Hypothalamus (tissue), 51 donors: ENCODE measurements at places on chromosomes 16 and 17.

GRCh38 chr17:73660366-73660765 lies 16.1 kb upstream of the SDK2 start:
- DNase-seq, result no peak

DNA sequence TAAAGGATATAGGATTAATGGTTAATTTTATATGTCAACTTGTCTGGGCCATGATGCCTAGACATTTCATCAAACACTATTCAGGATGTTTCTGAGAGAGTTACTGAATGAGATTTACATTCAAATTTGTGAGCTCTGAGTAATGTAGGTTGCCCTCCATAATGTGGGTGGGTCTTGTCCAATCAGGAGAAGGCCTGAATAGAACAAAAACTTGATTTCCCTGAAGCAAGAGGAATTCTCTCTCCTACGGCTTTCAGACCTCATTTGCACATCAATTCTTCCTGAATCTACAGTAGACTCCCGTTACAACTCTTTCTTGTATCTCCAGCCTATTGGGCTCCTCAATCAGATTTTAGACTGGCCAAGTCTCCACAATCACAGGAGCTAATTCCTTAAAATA lies 377.9 kb upstream of the PMFBP1 start:
- DNase-seq, result no peak

- DNase-seq, result no peak
Observed at GRCh38 chr16:4426021-4426684, 485 bp downstream of the DNAJA3 start.

DNA sequence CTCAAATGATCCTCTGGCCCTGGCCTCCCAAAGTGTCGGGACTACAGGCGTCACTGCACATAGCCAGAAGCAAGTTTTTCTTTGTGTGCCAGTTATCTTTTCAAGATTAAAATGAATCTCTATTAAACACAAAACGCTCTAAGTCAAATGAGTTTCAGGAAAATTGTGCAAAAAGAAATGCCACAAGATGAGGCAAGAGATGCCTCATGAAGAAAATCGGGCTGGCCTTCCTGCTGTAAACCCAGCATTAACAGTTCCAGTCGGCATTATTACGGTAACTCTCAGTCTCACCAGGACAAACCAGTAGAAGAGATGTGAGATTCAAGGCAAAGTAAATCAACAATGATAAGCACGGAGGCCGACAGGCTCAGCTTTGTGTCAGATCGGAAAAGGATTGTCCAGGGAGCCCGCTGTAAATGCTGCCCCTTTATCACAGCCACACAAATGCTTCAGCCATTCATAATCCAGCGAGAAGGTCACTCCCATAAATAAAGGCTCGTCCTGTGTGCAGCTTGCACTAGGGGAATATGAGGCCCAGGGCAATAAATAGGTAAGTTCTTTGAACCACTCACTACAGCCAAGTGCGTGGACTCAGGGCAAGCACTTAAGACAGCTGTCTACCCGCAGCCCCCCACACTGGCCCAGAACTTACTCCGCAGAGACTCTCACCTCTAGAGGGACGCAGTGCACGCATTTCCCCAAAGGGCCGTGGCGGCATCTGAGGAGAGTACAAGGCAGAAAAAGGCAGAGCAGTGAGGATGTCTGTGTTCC lies 27.2 kb downstream of the NPLOC4 start:
- DNase-seq, result no peak

DNA sequence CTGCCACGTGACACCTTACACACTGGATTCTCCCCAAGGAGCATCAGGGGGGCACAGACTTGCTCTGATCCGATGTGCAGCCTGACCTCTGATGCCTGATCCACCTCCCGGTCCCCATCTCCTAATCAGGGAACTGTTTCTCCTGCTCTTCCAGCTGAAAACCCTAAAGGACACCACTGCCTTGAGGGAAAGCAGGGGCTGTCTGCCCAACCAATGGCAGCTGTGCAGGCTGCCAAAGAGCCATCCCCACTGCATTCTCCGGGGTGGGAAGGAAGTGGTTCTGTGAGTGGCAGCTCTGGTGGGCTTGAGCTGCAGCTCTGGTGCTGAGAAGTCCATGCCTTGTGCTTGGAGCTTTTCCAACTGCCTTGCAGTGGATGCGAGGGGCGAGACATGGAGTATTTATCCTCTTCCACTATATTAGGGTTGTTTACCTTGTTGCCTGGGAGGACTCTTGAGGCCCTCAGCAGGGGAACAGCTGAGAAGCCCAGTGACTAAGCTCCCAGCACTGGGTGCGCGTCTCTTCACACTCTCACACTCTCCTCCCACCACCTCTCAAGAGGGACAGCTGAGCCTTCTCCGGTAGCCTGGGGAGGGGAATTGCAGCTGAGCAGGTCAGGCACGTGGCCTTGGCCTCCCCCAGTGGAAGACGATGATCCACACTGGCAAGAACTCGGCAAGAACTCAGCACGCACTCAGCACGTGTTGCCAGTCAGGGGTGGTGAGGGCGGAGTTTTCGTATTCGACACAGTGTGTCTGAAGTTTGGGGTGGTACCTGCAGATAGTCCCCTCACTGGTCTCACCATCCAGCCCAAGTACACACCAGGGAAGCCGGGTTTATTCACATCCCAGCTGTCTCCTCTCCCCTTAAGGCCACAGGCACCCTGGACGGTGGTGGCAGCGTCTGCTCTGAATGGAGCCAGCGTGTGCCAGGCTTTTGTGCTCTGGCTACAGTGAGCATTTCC lies 21.1 kb upstream of the SPATA32 start:
- no peak for DNase-seq

GRCh38 chr17:36000732-36001109 lies 632 bp downstream of the CCL15 start:
- no peak for DNase-seq

- DNase-seq, result peak; percentile 63
Observed at GRCh38 chr17:8162997-8163977, 539 bp upstream of the VAMP2 start.

DNA sequence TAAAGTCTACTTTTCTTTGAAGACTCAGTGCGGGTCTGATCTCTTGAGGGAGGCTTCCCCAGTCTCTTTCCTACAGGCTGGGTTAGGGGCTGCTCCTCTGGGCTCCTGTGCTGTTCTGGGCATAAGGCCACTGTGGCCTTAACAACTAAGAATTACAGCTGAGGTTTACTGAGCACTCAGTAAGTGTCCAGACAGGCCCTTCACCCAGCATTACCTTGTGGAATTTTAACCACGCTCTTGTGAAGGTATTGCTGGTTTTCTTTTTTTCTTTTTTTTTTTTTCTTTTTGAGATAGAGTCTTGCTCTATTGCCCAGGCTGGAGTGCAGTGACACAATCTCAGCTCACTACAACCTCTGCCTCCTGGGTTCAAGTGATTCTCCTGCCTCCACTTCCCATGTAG lies 3.6 kb upstream of the CA4 start:
- DNase-seq, result no peak

- no peak for DNase-seq
Observed at GRCh38 chr17:81188491-81188840, 22.4 kb upstream of the AATK start.

- DNase-seq, result peak; percentile 91
Observed at GRCh38 chr16:25257470-25257955, at the start of gene ZKSCAN2. Gene ZKSCAN2 (minus strand): TSS chr16:25257845. CDS start chr16:25257127, 718 bp downstream.

DNA sequence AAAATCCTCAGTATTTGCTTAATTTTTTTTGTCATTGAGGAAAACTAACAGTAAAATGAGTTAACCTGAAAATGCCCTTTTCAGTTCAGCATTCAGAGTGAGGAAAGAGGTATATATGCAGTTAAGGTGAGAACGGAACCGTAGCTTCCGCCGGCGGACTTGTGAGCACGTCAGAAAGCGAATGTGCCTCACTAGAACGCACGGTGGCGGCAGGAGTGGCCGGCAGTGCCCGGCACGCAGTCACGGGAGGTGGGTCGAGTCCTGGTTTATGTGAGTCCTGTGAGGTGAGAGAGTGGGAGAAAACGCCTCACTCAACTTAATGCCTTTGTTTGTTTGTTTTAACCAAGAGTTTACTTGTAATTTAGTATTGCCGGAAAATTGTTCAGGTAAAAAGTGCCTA lies 6.1 kb downstream of the SEC14L1 start:
- DNase-seq, result no peak

GRCh38 chr17:19744492-19744891 lies 3.6 kb downstream of the ALDH3A1 start:
- no peak for DNase-seq

GRCh38 chr16:61969077-61969382 lies 67.2 kb downstream of the CDH8 start:
- DNase-seq, result no peak

- DNase-seq, result no peak
Observed at GRCh38 chr16:62462971-62463370, 426.7 kb upstream of the CDH8 start.

DNA sequence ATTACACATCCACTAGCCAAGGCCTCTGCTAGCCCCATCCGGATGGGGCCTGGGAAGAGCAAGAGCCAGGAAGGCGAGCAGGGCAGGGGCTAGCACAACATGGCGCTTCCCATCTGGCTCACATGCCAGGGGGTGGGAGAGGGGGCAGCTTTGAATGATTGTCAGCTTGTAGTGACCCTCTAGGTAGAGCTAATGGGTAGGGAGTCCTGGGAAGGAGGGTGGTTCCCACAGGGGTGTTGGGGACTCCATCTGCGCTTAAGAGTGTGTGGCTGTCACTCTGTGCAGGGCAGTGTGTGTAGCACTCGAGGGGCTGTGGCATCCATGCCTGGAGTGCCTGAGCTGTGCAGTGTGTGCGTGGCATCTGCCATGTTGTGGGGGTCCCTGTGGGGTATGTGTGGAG lies 24.5 kb downstream of the ARHGAP23 start:
- DNase-seq, result no peak

DNA sequence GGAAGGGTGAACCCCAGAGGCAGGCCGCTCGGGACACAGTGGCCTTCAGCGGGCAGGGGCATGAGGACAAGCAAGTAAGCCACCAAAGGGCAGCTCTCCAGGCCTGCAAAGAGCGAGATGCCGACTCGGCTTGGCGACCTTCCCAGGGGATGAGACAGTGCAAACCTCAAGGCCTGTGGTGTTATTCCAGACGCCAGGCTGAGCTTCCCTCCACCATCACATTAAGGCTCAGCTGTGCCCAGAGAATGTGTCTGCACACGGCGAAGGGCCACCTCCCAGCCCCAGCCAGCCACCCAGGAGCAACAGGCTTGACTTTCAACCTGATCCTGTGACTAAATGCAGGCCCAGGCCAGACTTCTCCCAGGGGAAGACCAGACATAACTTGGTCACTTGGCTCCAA lies 251.4 kb downstream of the SOX9 start:
- no peak for DNase-seq

- no peak for DNase-seq
Observed at GRCh38 chr16:66399930-66400329, 27.2 kb upstream of the BEAN1 start.

GRCh38 chr17:6489016-6489550 lies 44.8 kb downstream of the PIMREG start:
- DNase-seq, result no peak

DNA sequence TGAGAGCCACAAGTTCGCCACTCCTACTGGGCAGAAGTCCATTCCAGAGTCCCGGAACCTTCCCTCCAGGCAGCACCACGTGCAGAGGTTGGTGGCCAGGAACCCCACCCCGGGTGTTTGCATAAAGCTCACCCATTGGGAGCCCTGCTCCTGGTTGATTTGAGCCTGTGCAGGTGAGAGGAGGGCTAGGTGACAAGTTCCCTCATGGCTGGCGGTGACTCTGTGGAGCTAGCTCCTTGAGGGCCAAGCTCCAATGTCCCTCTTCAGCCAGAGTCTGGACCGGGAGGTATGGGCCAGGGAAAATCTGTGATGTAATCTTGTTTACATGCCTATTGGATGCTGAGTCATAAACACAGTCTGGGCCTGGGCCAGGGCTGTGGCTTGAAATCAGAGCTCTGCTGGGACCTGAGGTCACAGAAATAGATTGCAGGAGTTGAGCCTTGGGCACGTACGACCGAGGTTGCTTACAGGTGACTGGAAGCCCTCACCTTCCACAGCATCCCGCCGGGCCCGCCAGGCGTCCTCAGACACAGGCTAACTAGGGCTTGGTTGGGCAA lies 118.9 kb downstream of the AATF start:
- no peak for DNase-seq

DNA sequence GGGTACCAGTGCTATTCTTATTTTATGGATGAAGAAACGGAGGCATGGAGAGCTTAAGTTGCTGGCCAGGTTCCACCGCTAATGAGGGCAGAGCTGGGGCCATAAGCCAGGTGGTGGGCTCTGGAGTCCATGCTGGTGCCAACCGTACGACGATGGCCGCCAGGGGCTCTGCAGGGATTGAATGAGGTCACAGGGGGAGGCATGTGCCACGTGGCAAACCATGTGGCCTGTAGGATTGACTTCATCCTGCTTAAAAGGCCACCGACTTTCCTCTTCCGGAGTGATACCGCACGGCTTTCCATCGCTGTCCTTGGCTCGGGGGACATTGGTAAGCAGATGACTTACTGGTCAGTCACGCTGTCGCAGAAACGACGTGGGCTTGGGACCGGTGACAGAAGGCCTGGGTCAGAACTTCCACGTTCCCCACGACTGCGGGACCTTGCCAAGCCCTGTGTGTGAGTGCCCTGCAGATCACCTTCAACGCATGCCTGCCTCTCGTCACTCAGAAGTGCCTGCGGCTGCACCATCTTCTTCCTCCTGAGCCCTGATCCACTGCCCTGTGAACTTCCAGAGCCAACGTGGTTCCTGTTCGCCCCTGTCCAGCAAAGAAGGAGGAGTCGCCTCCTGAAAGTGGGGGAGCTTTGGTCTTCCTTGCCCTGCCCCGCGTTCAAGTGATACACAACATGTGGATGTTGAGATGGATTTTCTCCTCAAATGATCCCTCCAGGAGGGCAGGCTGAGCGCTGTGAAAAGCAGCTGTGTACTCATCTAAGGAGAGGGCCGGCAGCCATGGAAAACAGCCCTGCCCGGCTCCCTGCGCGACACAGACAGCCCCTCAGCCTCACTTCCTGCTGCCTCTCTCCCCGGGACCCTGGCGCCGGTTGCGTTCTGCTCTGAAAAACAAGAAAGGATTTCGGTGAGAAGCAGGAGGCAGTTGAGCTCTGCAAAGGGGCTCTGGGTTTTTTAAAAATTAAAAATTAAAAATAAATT lies 176.7 kb downstream of the C16orf95 start:
- DNase-seq, result no peak

DNA sequence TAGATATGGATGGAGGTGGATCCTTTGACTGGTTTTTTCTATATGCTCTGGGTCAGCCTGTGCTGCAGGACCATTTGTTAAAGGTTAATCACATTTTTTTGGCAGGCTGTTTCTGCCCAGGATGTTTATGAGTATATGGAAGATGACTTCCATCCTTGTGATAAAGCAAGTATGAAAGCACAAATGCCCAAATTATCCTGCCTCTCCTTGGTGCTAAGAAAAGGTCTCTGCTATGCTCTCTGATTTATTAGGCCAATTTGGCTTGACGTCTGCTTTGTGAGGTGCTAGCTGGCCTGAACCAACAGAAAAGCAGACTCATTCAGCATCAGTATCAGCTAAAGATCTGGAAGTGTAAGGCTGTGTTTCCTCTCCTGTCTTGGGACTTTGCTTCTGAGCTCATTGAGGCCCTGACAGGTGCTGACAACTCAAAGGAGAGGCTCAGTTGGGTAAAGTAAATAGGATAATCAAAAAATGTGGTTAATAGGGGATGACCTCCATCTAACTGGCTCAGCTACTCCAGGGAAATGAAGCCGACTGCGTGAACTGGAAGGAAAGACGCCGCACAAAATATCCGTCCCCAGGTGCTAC lies 15.2 kb downstream of the ANKRD40 start:
- DNase-seq, result no peak

GRCh38 chr16:89481356-89481955 lies 8.9 kb downstream of the ANKRD11 start:
- no peak for DNase-seq

- DNase-seq, result no peak
Observed at GRCh38 chr17:42428141-42428944, 5.3 kb upstream of the CAVIN1 start.

GRCh38 chr17:1347589-1348323 lies 52.3 kb downstream of the YWHAE start:
- DNase-seq, result no peak

GRCh38 chr17:7854078-7854777 lies 638 bp upstream of the TMEM88 start:
- no peak for DNase-seq
